ENCODE measurements at places on chromosomes 6 and 20. TPM values are rescaled to one million over a fixed set of nuclear protein-coding genes. Genes with fewer than 3 reads are reported as not detected.

GRCh38 chr6:10310826-10311225 lies 104.0 kb downstream of the TFAP2A start:
- no peak for DNase-seq

GRCh38 chr6:3456898-3457709 lies at the start of gene SLC22A23:
TSS of gene SLC22A23 (minus strand) at chr6:3457050. CDS start at chr6:3456559, 491 bp downstream.
- no peak for DNase-seq

- no peak for DNase-seq
Measured at GRCh38 chr20:57779401-57780003, 69.7 kb upstream of the PMEPA1 start.

Gene SLC25A27
- 15.0 TPM for polyA plus RNA-seq

Gene TPBG
- 88.7 TPM for polyA plus RNA-seq

Gene COL9A1
- polyA plus RNA-seq, result 7.2 TPM

Gene TCP11
- polyA plus RNA-seq, result 0.15 TPM

Gene TBX18
- 8.3 TPM for polyA plus RNA-seq

Gene PRIM2
- polyA plus RNA-seq, result 6.9 TPM

Measured in urinary bladder (tissue), 4 donors.